ENCODE measurements at places on chromosomes 4 and X.

DNA sequence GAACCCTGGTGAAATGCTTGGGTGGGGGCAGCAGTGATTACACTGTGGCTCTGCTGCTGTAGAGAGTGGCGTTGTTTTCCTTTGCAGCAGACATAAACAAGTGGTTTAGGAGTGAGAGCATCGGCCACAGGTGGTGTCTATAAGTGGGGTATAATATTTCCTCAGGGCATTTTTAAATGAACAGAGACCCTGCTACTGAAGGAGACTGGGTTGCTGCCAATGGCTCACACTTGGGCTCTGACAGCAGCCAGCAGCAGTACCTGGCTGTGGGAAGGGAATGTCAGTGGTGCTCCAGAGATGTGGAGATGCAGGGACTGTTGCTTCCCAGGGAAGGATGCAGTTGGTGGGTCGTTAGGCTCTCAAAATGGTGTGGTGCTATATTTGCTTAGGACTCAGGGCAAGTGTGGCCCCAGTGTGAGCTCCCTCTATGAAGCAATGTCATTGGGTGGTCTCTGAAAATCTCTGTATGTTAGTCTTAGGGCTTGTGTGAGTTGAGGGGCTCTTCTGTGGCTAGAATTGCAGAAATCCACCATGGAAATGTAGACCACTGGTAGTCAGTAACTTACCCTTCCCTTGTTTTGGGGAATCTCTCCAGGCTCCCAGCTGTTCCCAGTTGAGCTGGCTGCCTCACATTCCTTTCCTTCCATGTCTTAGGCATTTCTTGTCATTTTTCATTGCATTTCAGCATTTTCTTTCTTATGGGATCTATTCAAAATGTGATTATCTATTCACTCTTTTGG lies 1023.0 kb upstream of the GRID2 start:
- no peak for DNase-seq

GRCh38 chrX:120568035-120568434 lies 7.3 kb upstream of the CUL4B start:
- no peak for DNase-seq

DNA sequence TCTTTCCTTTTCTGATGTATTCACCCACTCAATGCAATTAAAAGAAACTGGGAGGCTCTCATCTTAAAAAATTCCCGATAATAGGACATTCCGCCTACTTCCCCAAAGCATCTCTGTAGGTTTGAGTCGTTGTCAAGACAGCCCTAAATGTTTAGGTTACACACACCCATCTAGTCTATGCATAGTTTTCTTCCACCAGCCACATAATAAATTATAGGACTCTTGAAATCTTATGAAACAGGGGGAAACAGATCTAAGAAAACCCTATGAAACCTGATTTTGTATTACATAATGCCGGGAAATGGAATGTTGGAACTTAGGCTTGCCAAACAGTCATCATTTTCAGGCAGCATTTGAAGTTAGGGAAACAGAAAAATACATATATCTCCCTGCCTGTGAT lies 150.0 kb downstream of the PRKX start:
- no peak for DNase-seq

DNA sequence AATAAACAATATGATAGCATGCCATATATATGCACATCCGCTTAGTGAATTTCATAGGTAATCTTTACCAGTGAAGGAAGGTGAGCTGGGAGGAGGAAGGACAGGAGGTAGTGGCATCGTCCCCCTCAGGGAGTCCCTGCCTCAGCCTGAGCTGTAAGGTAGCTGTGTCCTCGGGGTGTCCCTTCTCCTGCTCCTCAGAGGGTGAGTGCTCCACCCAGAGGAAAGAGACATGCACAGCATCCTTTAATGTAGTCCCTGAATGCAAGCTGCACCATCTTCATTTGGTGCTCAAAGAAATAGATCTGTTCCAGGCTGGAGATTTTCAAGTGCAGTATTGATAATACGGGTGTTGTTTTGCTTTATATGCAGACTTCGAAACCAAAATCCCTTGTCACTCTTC lies 330.4 kb upstream of the SFRP2 start:
- DNase-seq = peak; percentile 43

- peak; percentile 86 for DNase-seq
Measured at GRCh38 chr4:76897536-76898384, at the start of gene SOWAHB. SOWAHB (minus strand) TSS chr4:76898144; CDS start chr4:76897849, 295 bp downstream.

GRCh38 chr4:27142841-27143240 lies 282.2 kb downstream of the STIM2 start:
- DNase-seq = no peak

- DNase-seq = no peak
Measured at GRCh38 chrX:6131287-6131686, 97.4 kb downstream of the NLGN4X start.

GRCh38 chr4:684623-685327 lies 4.2 kb downstream of the SLC49A3 start:
- DNase-seq = peak; percentile 33

GRCh38 chrX:10356979-10357378 lies 200.2 kb downstream of the CLCN4 start:
- DNase-seq = no peak

GRCh38 chrX:45309096-45309495 lies 108.4 kb upstream of the DIPK2B start:
- DNase-seq = no peak

DNA sequence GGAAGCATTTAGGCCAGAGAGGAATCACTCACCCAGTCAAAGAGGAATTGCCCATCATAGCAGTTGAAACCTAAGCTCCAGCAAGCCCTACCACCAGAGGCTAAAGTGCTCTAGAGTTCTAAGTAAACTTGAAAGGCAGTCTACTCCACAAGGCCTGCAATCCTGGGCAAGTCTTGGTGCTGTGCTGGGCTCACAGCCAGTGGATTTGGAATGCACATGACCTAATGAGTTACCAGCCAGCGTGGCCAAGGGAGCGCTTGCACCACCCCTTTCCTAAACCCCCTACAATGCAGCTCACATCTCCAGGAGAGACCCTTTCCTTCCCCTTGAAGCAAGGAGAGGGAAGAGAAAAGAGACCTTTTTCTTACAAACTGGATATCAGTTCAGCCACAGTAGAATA lies 445.7 kb downstream of the GASK1B start:
- no peak for DNase-seq

- no peak for DNase-seq
Measured at GRCh38 chr4:48329976-48330375, 11.4 kb upstream of the SLAIN2 start.

DNA sequence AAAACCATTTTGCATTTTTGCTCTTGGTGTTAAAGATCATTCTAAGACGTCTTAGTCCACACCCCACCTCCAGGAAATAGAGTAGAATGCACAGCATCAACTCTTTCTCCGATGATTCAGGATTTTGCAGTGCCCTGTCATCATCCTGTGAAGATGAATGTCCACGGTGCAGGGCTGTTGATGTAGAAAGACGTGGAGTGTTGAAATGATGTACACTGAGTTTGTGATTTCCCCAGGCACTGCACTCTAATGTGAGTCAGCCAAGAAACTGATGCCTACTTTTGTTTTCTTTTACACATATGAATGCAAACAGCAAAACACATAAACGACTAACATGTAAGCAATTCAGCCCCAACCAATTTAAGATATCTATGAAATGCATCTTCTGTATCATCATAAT lies 10.5 kb downstream of the LGI2 start:
- DNase-seq = no peak

DNA sequence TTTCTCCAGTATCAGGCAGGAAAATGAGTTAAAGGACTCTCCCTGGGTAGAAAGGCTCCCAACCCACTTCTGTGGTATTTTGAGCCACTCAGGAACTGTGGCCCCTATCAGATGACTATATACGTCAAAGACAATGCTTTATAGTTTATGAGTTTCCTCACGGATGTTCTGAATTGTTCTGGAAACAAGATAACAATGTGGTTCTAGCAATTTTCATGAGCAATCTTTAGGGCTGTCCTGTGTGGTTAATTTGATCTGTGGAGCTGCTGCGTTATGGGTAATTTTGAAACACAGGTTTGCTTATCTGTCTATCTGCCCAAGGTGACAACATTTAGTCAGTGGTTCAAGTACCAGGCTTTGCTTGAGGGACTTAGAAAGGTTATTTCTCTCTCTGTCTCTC lies 46.7 kb upstream of the IL2 start:
- DNase-seq = no peak

- DNase-seq = no peak
Measured at GRCh38 chr4:71609651-71610050, 174.2 kb downstream of the GC start.

DNA sequence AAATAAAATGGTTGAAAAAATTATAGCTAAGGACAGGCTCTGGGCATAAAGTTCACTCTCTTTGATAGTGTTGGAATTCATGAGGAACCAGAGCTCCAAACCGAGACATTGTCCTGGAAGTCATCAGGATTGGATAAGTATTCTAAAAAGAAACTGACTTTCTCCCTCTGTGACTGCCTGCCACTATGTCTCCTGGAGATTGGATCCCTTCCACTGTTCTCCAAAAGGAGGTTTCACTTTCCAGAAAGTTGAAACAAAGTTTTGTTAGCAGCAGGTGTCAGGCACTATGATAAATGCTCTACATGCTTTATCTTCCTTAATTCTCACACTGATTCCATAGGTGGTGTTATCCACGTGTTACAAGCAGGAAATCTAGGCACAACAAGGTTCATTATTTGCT lies 16.8 kb downstream of the BANK1 start:
- DNase-seq = no peak

DNA sequence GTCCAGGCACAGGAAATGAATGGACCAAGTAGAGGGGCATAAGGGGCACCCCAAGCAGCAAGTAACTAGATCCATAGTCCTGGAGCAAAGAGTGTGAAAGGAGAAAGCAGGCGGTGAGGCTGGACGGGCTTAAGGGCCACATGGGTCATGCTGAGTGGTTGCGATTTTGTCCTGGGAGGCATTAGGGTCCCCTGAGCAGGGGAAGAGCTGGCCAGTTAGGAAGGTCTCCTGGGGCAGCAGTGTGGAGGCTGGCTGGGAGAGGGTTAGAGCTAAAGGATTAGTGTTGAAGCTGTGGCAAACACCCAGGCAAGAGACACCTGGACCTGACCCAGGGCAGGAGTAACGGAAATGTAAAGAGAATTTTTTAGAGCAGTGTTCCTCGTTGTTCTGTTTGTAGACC lies 26.5 kb downstream of the MYOZ2 start:
- no peak for DNase-seq

DNA sequence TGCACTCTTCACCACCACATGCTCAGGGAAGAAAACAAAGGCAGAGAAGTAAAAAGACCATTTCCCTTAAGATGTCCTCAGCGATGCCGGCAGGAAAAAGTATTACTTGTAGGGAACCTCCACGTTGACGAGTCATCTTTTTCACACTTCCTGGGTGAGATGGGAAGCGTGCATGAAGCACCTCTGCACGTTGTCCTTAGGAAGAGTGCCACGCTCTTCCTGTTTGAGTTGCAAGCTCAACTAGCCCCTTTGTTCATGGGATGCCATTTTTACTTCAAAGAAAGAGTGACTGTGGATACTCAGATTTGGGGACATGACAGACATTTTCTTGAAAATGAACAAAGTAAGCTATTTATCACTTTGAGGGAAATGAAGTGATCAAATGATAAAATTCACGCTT lies 33.8 kb downstream of the DCTD start:
- DNase-seq = no peak

GRCh38 chrX:3501833-3502535 lies 155.5 kb upstream of the MXRA5 start:
- no peak for DNase-seq

GRCh38 chr4:8702516-8703400 lies 110.2 kb downstream of the CPZ start:
- peak; percentile 24 for DNase-seq

DNA sequence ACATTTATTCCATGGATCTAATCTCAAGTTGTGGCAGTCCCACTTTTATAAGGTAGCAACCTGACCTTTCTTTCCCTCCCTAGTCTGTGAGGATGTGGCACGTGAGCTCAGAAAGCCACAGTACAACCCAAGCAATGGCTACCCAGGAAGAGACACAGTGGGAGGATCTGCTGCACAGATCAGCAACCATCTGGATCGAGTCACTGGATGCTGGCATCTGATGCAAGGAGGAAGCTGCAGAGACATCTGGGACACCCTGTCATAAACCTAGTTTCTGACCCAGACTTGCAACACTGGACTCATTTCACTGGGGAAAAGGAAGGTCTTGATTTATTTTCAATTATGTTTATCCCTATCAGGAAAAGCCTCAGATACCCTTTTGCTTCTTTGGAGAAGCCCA lies 327.1 kb downstream of the PAPSS1 start:
- no peak for DNase-seq

DNA sequence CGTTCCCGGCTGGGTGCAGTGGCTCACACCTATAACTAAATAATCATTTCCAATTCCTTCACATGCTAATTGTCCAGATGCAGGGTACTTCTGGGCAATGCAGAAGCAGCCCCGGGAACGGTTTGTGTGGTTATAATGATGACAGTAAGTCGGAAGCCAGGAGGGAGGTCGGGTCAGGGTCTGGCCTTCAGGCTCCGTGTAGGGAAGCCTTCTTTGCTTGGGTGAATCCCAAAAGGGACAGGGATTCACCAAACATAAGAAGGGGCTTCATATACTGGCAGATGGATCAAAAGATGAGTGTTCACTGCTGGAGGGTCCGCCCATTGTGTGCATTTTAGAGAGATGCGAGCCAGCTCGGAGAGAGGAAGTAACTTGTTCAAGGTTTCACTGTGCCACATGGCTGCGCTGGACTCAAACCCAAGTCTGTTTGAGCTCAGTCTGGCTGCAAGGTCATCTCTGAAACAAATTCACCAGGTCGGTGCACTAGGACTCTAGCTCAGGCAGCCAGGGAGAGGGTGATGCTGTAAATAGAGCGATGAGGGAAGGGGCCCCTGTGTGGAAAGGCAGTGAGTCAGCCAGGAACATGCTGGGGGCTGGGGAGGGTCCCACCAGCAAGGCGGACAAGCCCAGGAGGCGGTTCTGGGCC lies 4.8 kb upstream of the KIAA0232 start:
- DNase-seq = no peak

DNA sequence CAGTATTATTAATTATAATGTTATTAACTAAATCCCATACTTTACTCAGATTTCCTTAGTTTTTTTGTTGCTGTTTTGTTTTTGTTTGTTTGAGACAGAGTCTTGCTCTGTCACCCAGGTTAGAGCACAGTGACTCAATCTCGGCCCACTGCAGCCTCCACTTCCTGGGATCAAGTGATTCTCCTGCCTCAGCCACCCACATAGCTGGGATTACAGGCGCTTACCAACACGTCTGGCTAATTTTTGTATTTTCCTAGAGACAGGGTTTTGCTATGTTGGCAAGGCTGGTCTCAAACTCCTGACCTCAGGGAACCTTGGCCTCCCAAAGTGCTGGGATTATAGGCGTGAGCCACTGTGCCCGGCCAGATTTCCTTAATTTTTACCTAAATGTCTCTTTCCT lies 72.2 kb downstream of the ANAPC4 start:
- DNase-seq = no peak

GRCh38 chrX:50168241-50168687 lies 32.5 kb downstream of the AKAP4 start:
- DNase-seq = no peak

DNA sequence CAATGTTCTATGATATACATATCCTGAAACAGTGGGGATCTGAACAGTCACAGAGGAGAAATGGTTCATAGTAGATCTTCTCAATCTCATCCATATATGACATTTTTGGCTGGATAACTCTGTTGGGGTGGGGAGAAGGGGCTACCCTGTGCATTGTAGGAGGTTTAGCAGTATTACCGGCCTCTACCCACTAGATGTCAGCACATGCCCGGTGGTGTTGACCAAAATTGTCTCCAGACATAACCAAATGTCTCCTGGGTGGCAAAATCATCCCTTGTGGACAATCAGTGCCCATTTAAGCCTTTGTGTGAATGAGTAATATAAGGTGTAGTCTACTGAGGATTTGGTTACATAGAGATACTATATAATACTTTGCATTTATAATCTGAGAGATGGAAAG lies 89.9 kb downstream of the PLS3 start:
- peak; percentile 71 for DNase-seq
